SJCRH30 (cell line): ENCODE measurements at places on chromosomes 3 and 15. TPM values are rescaled to one million over a fixed set of nuclear protein-coding genes. Genes with fewer than 3 reads are reported as not detected.

DNA sequence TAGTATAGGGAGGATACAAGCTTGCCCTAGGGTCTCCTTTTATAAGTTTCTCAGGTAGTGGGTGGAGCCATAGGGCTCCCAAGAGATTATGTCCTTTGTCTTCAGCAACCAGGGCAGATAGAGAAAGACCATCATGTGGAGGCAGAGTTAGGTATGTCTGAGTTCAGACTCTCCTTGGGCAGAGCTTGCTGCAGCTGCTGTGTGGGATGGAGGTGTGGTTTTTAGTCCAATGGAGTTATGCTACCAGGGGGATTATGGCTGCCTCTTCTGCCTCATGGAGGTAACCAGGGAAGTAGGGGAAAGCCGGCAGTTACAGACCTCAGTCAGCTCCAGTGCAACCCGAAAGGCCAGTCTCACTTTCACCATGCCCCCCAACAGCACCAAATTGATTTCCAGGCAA lies 220.5 kb downstream of the NECTIN3 start:
- no peak overlapping the region for H3K27ac ChIP-seq
- no peaks in the 10 kb centered on the region for H3K4me1 ChIP-seq
- no peaks in the 10 kb centered on the region for H3K27me3 ChIP-seq
- H3K36me3 ChIP-seq: no peaks in the 10 kb centered on the region
- no peak overlapping the region for H3K4me3 ChIP-seq

- no peaks in the 10 kb centered on the region for H3K4me1 ChIP-seq
- no peaks in the 10 kb centered on the region for H3K36me3 ChIP-seq
- H3K4me3 ChIP-seq: no peak overlapping the region
- no peaks in the 10 kb centered on the region for H3K27me3 ChIP-seq
- no peak for DNase-seq
- no peak overlapping the region for H3K27ac ChIP-seq
Observed at GRCh38 chr3:20648294-20648693, 462.3 kb upstream of the SGO1 start.

GRCh38 chr3:50326182-50326541 lies 1.9 kb downstream of the TUSC2 start:
- DNase-seq: no peak
- H3K27me3 ChIP-seq: no peaks in the 10 kb centered on the region
- H3K27ac ChIP-seq: no peak overlapping the region
- H3K4me3 ChIP-seq: no peak overlapping the region

GRCh38 chr3:161221806-161222600 lies 892 bp downstream of the NMD3 start:
- peak overlapping the region; percentile 86 for H3K4me3 ChIP-seq
- no peaks in the 10 kb centered on the region for H3K27me3 ChIP-seq
- peaks cover 28% of the 10 kb centered on the region for H3K36me3 ChIP-seq

GRCh38 chr15:48553559-48553958 lies 92.0 kb downstream of the FBN1 start:
- H3K27me3 ChIP-seq: no peaks in the 10 kb centered on the region
- H3K4me3 ChIP-seq: no peak overlapping the region
- no peak overlapping the region for H3K27ac ChIP-seq

- no peak overlapping the region for H3K27ac ChIP-seq
- no peaks in the 10 kb centered on the region for H3K36me3 ChIP-seq
- H3K4me1 ChIP-seq: no peaks in the 10 kb centered on the region
- DNase-seq: no peak
- H3K4me3 ChIP-seq: no peak overlapping the region
- H3K27me3 ChIP-seq: no peaks in the 10 kb centered on the region
Observed at GRCh38 chr3:184345317-184346144, 8.1 kb downstream of the FAM131A start.

NR1I2 gene
- total RNA-seq: not detected in 2 replicates

CD200R1 gene
- total RNA-seq: 0.08 and 0.15 TPM in 2 replicates

DNA sequence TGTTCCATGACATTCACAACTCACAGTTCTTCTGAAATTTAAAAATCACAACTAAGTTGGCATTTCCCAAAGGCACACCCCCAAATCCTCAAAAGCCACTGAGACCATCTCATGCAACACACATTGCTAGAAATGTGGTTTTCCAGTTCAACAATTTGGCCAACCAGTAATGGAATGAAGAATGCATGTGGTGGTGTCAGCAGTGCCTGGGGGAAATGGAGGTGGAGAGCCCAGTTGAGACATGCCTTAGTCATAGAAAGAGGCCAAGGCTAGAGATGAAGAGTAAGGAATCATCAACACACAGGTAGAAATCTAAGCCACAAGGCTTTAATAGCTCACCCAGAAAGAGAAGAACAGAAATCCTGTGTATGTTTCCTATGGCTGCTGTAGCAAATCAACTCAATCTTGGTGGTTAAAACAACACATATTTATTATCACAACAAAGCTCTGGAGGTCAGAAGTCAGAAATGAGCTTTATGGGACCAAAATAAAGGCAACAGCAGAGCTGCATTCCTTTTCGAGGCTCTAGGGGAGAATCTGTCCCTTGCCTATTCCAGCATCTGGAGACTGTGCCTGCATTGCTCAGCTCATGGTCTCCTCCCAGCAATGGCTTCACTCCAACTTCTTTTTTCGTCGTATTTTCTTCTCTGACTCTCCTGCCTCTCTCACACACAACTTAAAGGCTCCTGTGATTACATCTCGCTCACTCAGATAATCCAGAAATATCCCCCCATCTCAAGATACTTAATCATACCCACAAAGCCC lies 54.0 kb downstream of the SNTN start:
- H3K36me3 ChIP-seq: no peaks in the 10 kb centered on the region
- DNase-seq: no peak
- H3K4me3 ChIP-seq: no peak overlapping the region
- no peak overlapping the region for H3K27ac ChIP-seq
- no peaks in the 10 kb centered on the region for H3K4me1 ChIP-seq

PCBP4 gene
- 178 and 186 TPM in 2 replicates for total RNA-seq
